ENCODE measurements at places on chromosomes 2 and 18.

- no peak for DNase-seq
Observed at GRCh38 chr2:64657411-64657810, 3.7 kb upstream of the SERTAD2 start.

DNA sequence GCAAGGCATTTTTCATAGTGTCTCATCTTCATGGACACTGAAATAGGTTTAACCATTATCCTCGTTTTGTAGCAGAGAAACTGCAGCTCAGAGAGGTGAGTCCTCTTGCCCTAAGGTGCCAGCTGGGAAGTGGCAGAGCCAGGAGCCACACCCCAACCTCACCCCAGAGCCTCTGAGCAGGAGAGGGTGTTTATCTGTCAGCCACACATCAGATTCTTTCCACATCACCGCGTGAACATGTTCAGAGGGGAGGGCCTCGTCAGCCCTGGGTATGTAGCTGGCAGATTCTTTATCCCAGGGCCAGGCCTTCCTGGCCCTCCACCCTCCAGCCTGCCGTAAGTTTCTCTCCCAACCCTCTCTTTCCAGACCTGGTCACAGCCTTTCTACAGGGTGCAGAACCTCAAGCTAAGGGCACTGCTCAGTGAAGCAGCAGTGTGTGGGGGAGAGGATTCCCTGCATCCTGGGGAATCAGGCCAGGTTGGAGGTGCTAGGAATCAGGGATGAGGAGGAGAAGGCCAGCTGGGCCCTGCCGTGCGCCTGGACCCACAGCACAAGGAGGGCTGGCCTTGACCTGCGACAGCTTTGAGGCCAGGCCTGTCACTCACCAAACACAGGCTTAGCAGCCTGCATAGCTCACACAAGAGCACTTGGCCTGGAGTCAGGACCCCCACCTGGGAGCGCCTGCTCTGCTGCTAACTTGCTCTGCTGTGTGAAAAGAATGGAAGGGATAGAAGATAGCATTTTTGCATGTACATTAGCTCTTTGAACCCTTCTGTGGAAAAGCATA is 111.3 kb upstream of the MCFD2 start:
- DNase-seq = no peak

- DNase-seq = no peak
Observed at GRCh38 chr2:139828011-139828410, 1047.8 kb upstream of the NXPH2 start.

DNA sequence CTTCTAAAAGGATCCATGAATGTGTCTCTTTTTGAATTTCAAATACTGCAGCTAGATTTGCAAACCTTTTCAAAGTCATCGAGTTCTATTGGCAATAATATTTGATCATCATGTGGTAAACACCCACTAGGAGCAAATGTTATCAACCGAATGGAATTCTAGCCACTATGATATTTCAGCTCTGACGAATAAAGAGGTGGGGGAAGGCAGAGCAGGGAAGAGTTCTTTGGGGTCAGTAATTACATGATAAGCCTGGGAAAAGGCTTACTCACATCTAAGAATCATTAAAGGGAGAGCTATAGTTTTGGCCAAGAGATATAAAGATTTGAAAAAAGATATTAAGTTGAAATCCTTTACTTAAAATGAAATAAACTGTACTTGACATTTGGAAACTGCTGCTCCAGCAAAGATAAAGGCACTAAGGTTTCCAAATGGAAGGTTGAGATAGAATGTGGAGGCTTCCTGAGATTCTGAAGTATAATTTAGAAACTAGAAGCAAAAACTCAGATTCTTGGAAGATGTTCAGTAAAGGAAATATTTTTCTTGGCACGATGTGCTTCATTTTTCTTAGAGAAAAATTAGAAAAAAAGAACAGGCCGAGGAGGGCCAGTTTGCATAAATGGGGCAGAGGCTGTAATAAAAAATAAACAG is 104.7 kb upstream of the ARHGAP28 start:
- no peak for DNase-seq

GRCh38 chr2:25822190-25823117 is 55.8 kb downstream of the ASXL2 start:
- peak; percentile 49 for DNase-seq

- DNase-seq = no peak
Observed at GRCh38 chr2:96806468-96807126, 9.5 kb upstream of the CNNM3 start.

GRCh38 chr18:73639788-73640187 is 507.8 kb downstream of the FBXO15 start:
- no peak for DNase-seq

DNA sequence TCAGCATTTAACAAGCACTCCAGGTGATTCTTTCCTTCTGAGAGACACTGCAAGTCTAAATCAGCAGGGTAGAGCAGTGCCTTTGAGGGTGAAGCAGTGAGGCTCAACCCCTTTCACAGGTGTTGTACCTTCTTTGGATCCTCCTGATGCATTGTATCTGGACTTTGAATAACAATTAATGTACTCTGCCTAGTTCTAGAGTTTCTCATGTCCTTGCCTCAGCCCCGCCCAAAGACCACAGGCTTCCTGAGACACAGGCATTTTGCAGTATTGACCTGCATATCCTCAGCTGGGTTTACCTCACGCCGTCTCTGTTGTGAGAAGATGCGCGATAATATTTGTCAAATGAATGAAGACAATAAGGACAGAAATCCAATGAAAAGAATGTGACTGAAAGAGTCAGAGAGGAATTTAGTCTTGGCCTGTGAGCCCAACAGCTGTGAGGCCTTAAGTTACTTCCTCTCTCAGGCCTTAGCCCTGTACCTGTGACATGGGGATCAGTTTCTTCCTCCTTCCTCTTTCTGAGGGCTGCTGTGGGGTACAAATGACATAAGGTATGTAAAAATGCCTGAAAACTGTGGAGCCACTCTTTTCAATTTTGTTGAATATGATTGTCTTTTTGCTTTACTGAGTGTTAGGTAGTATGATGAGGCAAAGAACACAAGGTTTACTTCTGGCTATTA is 43.7 kb downstream of the WIPF1 start:
- DNase-seq = no peak

GRCh38 chr18:48925491-48925780 is 25.3 kb downstream of the SMAD7 start:
- DNase-seq = no peak

GRCh38 chr2:197042739-197043196 is 116.3 kb upstream of the PGAP1 start:
- no peak for DNase-seq

Data from iPS-NIHi11 (cell line).